Naive thymus-derived CD4-positive, alpha-beta T cell (primary cell): ENCODE measurements at places on chromosomes 12 and 14.

DNA sequence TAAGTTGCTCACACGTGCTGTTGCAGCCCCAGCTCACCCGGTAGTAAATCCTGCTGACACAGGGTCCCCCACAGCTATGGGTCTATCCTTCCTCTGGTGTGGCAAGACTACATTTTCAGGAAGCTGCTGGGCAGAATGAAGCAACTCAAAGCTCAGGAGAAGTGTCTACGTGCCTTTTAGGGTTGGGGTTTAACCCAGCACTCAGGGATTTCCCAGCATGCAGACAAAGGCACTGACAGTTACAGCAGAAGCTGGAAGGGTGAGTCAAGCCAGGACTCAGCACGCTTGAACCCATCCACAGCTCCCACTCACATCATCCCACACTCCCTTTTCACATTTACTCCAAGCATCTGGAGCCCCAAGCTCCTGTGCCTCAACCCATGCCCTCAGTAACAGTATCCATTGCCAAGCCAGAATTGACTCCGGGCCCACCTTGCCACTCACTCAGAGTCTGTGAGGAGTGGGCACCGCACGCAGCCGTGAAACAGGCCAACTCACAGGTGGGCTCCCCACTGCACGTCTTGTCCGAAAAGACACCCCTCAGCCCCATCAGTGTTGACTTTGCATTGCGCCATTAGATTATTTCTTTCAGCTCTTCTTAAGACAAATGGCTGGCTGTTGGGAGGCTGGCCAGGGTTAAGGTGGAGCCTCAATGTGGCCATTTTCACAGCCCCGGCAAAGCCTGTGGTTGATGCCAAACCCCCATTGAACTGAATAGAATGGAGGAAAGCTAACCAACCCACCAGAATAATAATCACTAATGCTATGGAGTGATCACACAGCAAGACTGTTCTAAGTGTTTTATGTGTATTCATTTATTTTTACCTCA, 59.6 kb downstream of the ZFP36L1 start:
- H3K4me3 ChIP-seq: no peak overlapping the region
- no peak for DNase-seq
- H3K4me1 ChIP-seq: peaks cover 12% of the 10 kb centered on the region
- no peak overlapping the region for H3K27ac ChIP-seq
- H3K27me3 ChIP-seq: no peaks in the 10 kb centered on the region

GRCh38 chr14:87059060-87059839, 933.7 kb downstream of the GALC start:
- H3K4me3 ChIP-seq: no peak overlapping the region
- no peaks in the 10 kb centered on the region for H3K27me3 ChIP-seq
- H3K27ac ChIP-seq: no peak overlapping the region

DNA sequence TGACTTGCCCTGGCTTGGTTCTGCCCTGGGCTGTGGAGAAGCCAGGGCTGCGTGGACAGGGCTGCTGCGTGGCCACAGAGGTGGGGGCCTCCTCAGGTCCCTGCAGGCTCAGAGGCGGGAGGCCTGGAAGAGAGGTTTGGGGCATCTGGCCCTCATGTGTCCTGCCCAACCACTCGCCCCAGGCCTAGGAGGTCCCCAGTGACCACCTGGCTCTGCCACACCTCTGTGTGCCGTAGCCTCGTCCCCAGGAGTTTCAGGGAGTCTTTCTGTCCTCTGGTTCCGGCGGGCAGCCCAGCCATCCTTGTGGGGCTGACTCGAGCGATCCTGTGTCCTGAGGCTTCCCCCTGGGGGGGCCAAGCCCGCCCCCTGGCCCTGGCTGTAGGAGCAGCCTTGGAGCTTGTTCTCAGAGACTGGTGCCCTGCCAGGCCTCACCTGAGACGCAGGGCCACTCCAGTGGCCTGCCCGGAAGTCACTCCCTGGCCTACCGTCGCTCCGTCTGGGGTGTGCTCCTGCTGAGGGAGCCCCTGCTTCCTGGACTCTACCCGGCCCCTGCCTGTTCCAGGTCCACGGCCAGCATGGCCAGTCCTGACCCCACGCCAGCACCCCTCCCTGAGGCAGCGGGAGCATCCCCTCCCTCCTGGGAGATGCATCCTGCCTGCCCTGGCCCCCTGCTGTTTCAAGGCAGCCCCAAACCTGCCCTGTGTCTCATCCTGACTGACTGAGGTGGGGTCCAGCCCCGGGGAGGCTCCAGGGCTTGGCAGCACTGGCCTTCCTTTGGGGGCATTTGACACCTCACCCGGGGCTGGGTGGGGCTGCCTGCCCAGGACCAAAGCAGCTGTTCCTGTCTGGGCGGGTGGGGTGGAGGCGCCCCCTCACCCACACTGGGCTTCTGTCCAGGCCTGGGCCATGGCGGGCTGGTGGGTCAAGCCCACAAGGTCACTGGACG, 13.9 kb downstream of the ASPG start:
- no peak overlapping the region for H3K27ac ChIP-seq
- DNase-seq: no peak

GRCh38 chr12:121915841-121916321, 2.5 kb upstream of the CFAP251 start:
- no peak for DNase-seq
- peaks cover 4% of the 10 kb centered on the region for H3K4me1 ChIP-seq
- H3K27me3 ChIP-seq: no peaks in the 10 kb centered on the region
- no peak overlapping the region for H3K4me3 ChIP-seq
- H3K36me3 ChIP-seq: peaks cover 8% of the 10 kb centered on the region
- no peak overlapping the region for H3K27ac ChIP-seq
